ENCODE measurements at places on chromosomes 7 and 10.

DNA sequence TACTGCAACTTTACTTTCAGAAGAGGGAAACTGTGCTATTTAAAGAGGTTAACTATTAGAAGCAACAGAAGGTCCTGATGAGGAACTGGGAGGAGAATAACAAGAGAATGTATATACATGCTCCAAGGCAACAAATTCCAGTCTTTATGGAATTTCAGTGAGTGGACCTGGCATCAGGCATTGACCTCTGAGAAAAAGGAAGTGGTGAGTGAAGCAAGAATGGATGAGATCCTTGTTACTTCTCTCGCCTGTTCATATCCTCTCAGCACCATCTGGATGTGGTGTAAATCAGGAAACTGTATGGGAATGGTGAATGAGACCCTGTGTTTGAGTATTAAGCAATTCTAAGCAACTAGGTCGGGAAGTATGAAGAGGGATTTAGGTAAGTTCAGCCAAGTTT lies 30.3 kb upstream of the KBTBD2 start:
- DNase-seq: no peak

- DNase-seq: no peak
Measured at GRCh38 chr10:36092116-36092515, 450.0 kb upstream of the FZD8 start.

DNA sequence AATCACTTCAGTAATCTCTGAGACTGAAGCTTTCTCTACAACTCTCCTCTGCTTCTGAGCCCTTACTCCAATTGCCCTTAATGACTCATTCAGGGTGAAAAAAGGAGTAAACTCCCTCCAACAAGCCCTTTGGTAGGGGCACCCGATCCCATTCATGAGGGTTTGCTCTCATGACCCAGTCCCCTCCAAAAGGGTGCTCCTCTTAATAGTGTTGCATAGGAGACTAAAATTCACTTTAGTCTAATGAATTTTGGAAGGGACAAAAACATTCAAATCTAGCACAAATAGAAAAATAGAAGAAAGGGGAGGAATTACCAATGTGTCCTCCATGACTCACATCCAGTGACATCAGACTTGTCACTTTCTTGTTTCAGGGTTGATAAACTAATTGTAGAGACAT lies 66.2 kb upstream of the CCNY start:
- no peak for DNase-seq

DNA sequence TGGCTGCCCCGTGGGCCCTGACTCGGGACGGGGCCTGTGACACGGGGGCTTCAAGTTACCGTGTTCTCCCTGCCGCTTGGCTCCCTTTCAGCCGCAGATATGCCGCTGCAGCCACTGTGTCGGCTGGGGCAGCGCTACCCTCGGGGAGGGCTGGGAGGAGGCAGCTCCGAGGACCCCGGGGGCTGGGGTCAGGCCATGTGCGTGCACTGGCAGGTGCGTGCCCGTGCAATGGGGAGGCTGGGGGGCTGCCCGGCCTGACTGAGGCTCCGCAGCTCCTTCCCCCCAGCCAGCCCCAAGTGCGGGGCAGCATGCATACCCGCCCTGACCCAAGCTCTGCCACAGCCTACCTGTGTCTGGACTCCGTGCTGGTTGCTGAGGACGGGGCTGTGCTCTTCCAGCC lies 29.2 kb downstream of the KNDC1 start:
- DNase-seq: no peak

- no peak for DNase-seq
Measured at GRCh38 chr10:7950981-7951847, 103.3 kb upstream of the GATA3 start.

GRCh38 chr7:45404622-45405021 lies 169.5 kb upstream of the ADCY1 start:
- no peak for DNase-seq

- no peak for DNase-seq
Measured at GRCh38 chr7:157458254-157458633, 121.4 kb downstream of the DNAJB6 start.

DNA sequence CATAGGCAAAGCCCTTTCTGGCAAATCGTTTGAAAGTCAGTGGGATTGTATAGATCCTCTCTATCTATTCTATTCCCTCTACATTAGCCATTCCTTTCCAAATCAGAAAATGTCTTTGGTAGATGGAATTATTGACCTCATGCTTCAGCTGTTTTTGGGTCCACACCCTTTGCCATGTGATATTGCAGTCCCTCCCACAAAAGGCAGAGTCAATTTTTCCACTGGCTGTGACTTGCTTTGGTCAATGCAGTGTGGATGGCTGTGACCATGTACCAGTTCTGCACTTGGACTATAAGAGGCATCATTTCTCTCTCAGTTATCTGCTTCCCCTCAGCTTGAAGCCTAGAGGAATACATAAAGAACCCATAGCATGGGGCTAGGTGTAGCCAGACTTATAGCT lies 332.9 kb downstream of the PTEN start:
- DNase-seq: no peak

All from CD4-positive, alpha-beta T cell (primary cell).